A549 (cell line): ENCODE measurements at places on chromosomes 11 and 22.
A peak's percentile ranks its signal among the peaks of the same experiment; 100 is the strongest.

DNA sequence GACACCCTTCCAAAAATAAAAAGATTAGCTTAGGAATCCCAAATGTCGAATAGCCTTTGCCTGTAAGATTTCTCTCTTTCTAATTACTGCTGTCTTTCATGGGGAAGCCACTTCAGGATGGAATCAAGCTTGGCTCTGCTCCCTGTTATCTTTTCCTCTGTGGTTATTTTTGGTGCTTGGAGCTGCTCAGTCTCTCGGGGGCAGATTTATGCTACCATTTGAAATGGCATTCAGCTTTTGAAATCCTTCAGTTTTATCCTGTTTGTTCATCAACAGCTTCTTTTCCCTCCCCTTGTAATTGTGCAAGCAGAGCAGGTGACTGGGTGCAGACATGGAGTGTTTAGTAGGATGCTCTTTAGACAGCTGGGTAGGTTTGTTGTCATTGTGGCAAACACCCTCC lies 111.0 kb downstream of the DBX1 start:
- no peak for DNase-seq

DNA sequence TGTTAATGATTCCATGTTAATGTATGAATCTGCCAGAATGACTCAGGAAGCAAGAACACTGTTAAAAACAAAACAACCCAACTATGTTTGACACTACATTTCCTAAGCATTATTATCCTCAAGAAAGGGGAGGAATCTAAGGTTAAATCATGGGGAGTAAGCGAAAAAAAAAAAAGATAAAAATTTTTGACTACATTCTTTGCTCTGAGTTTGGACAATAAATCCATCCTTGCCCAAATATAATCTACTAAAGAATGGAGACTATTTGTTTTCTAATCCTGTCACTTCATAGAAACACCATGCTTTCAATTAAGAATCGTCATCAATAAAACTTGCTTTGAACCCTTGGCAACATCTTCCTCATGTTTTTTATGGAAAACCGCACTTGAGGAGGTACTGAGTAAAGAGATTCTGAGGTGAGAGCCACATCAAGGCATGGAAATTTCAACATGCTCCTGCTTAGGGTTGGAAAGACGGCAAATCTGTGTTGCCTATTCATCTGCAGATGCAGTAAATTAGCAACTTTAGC lies 9.7 kb downstream of the MAML2 start:
- DNase-seq: no peak

- DNase-seq: peak; percentile 84
Measured at GRCh38 chr11:5596607-5597201, at the start of gene TRIM6. TSS of gene TRIM6 (plus strand) at chr11:5596637. CDS start at chr11:5596898, 261 bp downstream.

DNA sequence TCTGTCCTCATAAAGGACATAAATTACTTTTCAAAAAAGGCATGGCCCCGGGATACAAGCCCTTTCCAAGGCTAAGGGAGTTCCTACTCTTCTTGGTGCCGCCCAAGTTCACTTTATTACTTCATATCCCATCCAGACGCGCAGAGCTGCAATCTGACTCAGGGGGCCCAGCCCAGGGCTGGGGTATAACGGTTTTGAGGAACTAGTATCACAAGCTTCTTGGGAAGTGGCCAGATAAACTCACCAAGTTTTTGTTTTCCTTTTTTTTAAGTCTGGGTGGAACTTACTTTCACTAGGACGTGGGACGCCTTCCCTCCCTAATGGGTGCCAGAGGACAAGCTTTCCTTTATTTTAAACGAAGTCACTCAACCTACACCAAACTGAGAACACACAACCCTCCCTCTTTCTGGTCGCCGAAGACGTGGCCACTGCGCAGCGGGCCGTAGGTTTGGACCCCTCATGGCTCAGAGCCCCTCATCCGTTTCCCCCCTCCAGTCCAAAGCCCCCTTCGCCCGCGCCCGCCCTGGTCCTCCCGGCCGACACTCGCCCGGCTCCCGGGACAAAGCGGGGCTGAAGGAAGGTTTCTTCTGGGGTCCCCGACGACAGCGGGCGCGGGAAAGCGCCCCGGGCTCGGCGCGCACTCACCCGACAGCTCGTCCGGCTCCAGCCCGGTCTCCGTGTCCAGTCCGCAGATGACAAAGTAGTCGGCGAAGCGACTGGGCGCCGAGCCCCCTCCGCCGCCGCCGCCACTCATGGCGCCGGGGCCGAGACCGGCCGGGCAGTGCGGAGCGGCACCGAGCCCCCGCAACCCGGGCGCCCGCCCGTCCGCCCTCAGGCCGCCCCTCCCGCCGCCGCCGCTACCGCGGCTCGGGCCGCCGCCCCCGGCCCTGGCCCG lies 587 bp downstream of the DENND5A start:
- peak; percentile 39 for DNase-seq

DNA sequence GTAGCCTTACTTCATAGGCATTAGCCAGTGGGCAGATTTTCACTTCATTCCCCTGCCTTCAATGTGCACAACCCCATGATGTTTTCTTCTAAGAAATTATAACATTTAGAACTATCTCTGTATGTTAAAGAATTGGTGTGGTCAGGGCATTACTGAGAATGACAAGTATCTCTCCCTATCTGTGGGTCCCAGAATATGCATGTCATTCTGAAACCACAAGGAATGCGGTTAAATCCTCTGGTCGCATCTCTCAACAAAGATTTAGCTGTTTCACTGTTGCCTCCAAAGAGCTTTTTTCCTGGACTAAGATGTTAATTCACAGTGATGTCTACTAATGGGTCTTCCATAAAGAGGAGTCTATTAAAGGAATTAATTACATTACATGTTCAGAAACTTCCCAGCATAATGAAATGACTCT lies 62.7 kb downstream of the LIF start:
- no peak for DNase-seq

DNA sequence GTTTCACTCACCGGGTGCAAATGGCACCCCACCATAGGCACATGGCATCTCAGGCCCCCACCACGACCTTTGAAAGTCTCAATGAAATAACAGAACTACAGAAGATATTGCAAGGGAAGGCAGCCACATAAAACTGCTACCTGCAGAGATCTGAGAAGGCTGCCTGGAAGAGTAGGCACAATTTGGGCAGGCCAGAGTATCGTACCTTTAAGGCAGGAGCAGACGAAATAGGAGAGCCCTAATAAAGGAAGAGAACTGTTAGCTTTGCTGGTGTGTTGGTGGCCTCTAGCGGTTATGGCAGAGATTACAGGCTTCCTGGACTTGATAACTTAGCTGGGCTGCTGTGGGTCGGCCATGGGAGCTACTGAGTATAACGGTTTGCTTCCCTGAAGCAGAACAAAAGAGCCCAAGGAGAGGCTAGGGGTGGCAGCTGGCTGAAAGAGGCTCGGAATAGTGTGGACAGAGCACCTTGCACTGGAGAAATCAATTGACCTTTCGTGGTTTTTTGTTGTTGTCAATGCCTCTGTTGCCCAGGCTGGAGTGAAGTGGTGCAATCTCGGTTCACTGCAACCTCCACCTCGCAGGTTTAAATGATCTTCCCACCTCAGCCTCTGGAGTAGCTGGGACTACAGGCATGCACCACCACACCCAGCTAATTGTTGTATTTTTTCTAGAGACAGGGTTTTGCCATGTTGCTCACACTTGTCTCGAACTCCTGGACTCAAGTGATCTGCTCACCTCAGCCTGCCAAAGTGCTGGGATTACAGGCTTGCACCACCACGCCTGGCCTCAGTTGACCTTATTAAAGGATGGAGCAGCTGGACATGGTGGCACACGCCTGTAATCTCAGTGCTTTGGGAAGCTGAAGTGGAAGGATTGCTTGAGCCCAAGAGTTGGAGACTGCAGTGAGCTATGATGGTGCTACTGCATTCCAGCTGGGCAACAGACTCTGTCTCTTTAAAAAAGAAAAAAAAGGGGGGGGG lies 4.8 kb downstream of the SDF2L1 start:
- DNase-seq: peak; percentile 77

GRCh38 chr11:125667151-125667550 lies 13.5 kb downstream of the ACRV1 start:
- no peak for DNase-seq

DNA sequence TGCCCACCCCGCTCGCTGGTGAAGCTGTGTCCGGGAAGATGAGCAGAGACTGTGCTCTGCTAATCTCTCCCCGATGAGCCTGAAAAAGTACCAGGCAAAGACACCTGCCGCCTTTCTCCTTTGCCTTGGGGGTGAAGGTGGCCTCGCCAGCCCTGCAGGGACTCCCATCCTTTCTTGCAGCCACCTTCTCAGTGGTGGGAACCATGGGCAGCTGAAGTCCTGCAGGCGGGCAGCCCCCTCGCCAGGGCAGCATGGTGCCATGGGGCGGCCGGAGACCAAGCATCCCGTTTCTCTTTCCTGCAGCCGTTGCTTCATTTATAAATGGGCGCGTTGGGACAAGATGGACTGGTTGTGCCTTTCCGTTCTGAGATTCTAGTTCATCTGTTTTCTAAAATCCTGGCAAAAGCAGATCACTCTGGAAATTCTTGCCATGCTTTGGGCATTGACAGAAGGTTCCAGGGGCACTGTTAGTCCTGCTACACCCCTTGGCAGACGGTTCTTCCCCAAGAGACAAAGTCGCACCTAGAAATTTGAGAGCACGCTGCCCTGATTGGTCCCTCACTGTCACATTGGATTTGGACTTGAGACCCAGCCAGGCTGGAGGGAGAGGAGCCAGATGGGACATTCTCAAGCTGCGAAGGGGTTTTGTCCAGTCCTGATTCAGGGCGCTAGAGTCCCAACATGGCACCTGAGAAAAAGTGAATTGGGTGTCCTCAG lies 7.5 kb downstream of the CTTN start:
- no peak for DNase-seq

- DNase-seq: no peak
Measured at GRCh38 chr11:118596224-118597146, 10.9 kb upstream of the PHLDB1 start.

DNA sequence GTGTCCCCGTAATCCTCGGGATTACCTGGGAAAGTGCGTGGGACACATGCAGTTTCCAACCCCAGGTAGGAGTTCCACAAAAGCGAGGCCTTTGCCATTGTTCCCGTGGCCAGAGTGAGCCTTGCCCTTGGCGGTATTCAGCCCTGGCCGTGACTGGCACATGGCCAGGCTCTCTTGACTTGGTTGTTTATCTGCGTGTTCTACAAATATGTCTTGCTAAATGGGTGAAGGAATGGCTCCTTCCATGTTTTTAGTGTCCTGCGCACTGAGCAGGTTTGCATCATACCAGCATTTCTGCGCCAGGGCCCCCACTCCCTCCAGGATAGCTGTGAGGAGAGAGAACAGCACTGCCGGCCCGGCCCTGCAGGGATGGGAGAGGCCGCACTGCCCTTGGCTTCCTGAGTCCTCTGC lies 20.0 kb downstream of the POLR3H start:
- no peak for DNase-seq
